Epithelial cell of esophagus (primary cell): ENCODE measurements at places on chromosomes 2 and 18.

DNA sequence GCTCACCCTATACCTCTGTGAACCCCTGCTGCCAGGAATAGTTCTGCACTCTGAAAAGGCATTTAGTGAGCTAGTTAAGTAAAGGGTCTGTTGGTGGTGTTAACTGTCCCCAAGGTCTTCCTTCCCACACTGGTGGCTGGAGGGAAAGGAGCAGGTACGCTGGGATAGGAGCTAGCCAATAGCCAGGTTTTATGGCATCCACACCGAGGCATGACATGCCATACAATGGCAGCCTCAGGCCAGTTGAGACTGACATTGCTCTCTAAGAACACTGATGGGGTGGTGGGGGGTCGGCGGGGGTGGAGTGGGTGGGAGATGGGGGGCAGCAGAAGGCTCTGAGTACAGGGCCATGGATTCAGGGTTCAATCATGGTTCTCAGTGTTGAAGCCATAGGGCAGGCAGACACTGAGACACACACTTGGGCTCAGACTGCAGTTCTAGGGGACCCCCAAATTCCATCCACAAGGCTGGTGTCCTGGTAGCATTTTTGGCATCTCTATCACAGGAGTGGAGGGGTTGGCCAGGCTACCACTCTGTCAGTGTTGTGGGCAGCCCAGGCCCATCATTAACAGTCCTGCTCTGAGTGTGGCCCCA lies 136.0 kb downstream of the CTIF start:
- no peak for DNase-seq

GRCh38 chr2:23436346-23437098 lies 51.5 kb downstream of the KLHL29 start:
- DNase-seq: peak; percentile 57

- DNase-seq: no peak
Measured at GRCh38 chr2:873651-874580, 76.7 kb upstream of the SNTG2 start.

DNA sequence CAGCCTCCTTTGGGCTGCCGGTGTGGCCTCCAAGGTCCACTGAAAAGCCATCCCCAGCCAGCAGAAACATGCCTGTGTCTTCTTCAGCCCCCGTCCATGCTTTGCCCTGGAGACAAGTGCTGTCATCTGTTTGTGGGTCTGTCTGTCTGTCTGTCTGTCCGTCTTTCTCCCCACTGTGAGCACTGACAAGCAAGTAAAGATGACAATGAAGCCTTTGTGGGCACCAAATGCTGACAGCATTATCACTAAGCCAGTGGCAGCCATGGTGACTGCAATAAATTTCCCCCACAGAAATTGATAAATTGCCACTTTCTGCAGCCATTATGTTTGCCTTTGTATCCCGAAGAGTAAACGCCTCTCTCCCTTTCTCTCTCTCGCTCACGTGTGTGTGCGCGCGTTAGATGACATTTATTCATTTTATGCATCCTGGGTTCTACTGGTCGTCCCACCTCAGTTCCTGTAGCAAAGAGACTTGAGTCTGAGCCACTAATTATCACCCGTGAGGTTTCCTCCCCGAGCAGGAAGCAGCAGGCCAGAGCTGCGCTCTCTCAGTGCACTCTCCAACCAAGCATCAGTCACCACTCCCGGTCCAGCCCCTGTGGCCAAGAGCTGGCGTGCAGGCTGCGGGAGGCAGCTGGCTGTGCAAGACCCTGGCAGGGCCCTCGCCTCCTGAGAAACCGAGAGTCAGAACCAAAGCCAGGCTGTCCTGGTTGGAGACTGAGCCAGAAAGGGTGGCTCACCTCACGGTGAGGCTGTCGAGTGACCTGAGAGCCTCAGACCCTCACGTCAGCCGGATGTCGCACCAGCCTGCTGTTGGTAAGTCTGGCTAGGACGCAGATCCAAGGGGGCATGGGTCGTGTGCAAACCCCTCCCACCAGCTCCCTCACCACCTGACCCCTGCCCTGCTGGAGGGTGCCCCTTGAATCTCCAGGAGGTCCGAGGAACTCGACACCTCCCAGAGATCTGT lies 6.9 kb downstream of the STEAP3 start:
- DNase-seq: no peak

GRCh38 chr2:193580176-193580950 lies 1385.6 kb upstream of the TMEFF2 start:
- DNase-seq: no peak

GRCh38 chr2:53209679-53210458 lies 557.7 kb upstream of the CHAC2 start:
- peak; percentile 9 for DNase-seq

GRCh38 chr2:121303531-121304263 lies 18.7 kb upstream of the TFCP2L1 start:
- peak; percentile 16 for DNase-seq

- DNase-seq: peak; percentile 65
Measured at GRCh38 chr2:234290671-234291070, 206.2 kb downstream of the ARL4C start.

- no peak for DNase-seq
Measured at GRCh38 chr2:136242687-136243277, 124.8 kb upstream of the CXCR4 start.

GRCh38 chr2:101986804-101987740 lies 4.7 kb upstream of the IL1R2 start:
- no peak for DNase-seq

- no peak for DNase-seq
Measured at GRCh38 chr2:132691556-132691955, 21.6 kb upstream of the LYPD1 start.

DNA sequence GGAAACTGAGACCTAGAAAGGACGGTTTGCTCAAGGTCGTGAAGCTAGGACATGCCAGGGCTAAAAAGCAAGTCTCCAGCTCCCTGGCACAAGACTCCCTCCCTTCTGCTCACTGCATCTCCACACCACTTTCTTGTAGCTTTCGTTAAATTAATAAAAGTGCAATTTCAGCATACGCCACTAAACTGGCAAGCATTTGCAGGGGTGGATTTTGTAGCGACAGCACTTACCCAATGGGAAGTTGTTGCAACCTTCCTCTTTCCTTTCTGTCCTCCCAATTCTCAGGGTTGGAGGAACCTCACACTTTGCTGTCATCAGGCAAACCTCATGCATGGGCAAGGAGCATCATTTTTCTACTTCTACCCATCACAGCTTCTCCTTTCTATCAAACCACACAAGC lies 7.4 kb upstream of the RHOB start:
- DNase-seq: no peak

GRCh38 chr18:79964330-79965118 lies at the start of gene HSBP1L1:
Gene HSBP1L1 (plus strand): TSS chr18:79964643. CDS start chr18:79964736, 93 bp downstream.
- peak; percentile 68 for DNase-seq

DNA sequence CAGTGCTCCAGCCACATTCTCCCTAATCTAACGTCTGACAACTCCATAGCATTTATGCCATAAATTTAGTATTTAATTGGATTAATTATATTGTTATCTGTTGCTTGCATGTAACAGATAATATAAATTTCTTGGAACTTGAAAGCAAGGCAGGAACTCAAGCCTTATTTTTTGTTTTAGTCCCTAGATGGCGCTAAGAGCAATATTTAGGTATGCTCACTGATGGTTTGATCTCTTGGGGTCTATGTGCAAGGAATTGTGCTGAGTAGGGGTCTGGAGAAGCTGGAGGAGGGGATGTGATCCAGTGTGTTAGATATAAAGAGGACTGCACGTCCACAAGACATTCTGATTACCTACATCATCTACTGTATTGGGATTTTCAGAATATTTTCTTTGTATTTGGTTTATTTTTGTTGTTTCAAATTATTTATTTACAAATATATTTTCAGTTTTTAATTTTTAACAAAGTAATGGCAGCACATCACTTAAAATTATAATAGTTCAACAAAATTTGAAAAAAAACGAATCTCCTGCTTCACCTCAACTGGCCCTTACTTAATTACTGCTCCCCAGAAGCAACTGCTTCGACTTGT lies 32.8 kb downstream of the KATNAL2 start:
- peak; percentile 19 for DNase-seq

DNA sequence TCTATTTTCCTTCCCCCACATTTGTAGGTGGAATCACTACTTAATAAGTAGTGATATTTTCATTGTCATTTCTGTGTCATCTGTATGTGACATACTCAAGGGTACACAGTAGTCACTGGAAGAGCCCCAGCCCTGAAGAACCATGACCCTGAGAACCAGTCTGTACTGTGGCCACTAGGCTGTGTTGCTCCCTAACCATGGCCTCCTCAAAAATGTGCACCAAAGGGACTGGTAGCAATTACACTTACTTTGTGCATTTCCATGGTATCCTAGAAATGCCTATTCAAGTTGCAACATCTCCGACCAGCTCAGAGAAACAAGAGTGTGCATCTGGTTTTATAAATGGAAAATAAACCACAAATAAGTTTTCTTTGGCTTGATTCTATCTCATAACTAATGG lies 155.1 kb downstream of the DOCK10 start:
- DNase-seq: peak; percentile 10

GRCh38 chr2:168571061-168571460 lies 115.0 kb downstream of the CERS6 start:
- DNase-seq: peak; percentile 83

- no peak for DNase-seq
Measured at GRCh38 chr2:17736989-17737388, 16.6 kb downstream of the SMC6 start.

DNA sequence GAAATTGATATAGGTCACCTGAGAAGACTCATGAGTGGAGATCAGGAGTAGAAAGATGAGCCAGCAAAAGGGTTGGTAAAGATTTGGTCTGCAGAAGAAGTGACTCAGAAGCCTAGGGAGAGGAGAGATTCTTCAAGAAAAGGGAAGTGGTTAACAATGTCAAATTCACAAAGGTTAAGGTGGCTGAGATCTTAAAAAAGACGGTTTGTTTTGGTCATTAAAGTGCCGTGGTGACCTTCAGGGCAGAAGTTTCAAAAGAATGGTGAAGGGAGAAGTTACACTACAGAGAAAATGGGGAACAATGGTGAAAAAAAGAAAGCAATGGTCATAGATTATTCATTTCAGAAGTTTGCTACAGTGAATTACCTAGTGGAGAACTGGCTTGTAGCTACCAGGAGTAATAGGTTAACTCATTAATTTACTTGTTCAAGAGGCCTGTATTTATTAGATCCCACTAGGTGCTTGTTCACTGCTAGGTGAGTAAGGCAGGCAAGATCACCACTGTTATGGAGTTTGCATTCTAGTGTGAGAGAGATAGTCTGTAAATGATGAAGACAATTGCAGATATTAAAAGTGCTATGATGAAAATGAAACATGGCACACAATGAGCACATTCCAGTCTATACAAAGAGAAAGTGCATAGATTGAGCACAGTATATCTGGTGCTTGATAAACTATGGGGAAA lies 43.0 kb downstream of the FBXO48 start:
- DNase-seq: no peak

DNA sequence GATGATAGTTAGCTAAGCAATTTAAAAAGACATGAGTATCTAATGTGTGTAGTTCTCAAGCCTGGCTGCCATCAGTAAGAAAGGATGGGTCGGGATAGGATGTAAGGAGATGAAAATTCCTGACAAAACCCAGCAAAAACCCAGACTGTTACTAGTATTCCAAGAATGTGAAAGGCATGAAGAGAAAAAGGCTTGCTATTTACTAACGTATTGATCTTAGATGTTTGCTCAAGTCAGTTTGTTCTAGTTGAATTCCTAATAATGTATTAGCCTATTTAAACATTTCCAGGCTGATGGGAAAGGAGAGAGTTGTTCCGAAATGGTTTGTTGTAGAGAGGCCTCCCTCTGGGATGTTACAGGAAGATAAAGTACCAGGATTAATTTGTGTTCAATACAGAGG lies 88.2 kb downstream of the ZNF532 start:
- DNase-seq: no peak

DNA sequence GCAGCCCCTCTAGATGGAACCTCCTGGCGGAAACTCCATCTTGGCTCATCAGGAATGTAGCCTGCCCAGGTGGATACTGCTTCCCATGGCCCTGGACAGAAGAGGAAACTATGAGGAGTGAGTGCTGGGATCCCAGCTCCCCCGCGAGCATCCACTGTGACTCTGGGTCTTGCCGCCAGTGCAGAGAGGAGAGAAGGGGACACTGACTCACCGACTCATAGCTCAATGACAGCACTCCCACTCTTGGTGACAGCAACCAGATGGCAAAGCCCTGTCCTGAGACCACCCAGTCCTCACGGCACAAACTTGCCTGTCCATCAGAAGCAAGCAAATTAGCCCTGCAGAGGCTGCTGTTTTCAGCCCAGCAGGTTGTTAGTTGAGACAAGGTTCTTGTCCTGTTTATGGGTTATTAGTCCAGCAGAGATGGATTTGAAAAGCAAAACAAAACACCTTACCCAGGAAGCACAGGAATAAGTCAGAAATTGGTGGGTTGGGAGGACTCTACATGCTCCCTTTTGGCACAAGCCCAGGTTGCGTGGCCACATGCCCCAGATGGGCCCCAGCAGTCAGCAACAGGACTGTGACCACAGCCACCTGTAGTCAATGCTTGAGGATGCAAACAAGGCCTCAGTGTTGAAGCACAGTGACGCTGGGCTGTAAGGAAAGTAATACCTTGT lies 111.5 kb upstream of the GLI2 start:
- DNase-seq: no peak

DNA sequence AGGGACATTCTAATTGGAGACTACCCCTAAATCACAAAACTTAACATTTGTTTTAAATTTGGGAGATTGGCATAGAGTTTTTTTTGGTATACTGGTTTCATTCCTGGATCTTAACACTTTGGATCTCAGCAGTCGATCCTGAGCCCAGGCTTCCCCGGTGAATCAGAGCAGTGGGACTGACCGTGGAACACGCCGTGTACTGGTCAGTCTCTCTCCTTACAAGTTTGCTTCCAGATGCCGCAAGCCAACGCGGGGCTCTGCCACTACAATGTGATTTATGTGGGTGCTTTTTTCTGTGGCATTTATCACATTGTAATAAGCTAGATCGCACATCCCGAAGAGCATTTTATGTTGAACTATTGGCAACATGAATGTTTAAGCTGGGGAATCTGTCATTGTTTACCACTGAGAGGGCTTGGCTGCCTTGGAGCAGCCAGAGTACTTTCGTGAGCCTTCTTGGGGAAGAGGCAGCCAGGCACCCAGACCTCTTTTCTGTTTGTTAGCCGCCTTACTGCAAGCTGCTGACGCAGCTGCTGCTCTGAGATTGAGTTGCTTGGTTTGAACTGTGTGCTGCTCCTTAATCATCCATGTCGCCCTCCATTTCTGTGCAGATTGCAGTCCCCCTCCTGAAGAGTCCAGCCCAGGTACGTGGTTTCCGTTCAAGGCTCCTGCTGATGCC lies 49.3 kb downstream of the COA5 start:
- DNase-seq: no peak

GRCh38 chr2:202039278-202040078 lies 5.8 kb downstream of the FZD7 start:
- no peak for DNase-seq

- peak; percentile 44 for DNase-seq
Measured at GRCh38 chr18:14189858-14190257, 57.6 kb upstream of the ZNF519 start.
